Stimulated activated CD8-positive, alpha-beta memory T cell treated with anti-CD3 and anti-CD28 coated beads, Interleukin-4, amount 100 ng/mL, for 48 hours (primary cell): ENCODE measurements at places on chromosomes 3 and 15.

DNA sequence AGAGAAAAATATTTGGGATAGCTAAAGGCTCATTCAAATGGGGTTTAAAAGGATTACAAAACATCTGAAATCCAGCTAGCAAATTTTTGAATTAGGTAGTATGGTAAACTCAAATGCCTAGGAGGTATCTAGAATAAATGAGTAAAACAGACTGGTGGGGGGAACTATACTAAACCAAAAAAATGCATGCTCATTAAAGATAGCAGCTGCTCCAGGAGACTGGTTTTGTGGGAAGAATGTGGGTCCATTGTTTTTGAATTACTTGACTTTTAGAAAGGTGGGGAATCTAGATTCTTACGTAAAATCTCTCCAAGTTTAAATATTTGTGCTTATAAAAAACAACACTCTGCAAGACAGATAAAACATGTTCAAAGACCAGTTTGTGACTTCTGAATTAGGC is 73.8 kb downstream of the LEKR1 start:
- DNase-seq = no peak

DNA sequence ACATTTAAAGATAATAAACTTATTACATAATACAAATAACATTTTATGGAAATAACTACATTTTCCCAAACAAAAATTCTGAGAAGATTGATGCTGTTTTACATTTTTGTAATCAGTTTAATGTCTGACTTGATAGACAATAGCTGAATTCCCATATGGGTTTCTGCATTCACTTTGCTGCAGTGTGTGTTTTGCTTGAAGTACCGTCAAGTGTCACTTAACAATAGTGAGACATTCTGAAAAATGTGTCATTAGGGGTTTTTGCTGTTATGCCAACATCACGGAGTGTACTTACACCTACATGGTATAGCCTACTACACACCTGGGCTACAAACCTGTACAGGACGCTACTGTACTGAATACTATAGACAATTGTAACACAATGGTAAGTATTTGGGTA is 57.5 kb downstream of the USF3 start:
- no peak for DNase-seq

- no peak for DNase-seq
Observed at GRCh38 chr3:154334973-154335420, 10.7 kb upstream of the DHX36 start.

DNA sequence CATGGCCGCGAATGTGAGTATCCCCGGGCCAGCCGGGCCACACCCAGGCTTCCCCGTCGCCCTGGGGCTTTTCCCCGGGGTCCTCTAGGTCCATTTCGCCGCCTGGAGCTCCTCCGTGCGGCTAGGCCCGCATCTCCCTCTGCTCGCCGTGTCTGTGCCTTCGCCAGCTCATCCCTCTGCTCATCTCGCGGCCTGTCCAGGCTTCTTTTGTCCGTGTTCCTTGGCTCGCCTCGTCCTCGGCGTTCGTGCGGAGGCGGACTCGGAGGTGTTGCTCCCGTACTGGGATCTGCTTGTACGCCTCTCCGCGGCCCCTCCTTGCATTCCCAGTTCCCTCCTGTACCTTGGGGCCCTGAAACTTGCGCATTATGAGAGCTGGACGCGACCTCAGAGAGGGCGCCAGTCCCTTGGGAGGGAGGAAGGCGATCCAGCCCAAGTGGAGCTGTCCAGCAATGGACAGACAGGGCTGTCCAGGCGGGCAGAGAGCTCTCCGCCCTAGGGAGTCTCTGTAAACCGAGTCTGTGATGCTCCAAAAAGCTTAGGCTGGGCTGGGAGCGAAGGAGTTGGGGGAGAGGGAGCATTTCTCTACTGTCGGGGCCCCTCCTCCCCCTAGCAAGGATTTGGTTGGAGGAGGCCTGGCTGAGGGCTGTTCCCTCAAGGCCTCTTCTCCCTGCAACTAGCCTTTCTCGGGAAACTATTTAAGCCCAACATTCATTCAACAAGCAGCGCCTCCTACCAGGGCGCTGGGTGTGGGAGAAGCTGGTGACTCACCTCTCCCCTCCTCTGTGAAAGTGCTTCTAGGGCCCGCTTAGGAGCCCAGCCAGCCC is 553 bp downstream of the TMEM43 start:
- peak; percentile 74 for DNase-seq

DNA sequence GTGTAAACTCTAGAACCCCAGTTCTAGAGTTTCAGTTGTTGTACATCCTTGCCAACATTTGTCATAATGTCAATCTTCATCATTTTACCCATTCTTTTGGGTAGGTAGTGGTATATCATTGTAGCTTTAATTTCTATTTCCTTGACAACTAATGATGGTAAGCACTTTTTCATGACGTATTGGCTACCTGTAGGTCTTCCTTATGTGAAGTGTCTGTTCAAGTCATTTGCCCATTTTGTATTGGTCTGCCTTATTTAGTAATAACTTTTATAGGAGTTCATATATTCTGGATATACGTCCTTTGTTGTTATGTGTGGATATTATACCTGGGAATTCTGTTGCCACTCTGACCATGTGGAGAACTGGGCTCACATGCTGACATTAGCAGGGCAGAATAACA is 73.8 kb upstream of the ACTC1 start:
- DNase-seq = no peak

DNA sequence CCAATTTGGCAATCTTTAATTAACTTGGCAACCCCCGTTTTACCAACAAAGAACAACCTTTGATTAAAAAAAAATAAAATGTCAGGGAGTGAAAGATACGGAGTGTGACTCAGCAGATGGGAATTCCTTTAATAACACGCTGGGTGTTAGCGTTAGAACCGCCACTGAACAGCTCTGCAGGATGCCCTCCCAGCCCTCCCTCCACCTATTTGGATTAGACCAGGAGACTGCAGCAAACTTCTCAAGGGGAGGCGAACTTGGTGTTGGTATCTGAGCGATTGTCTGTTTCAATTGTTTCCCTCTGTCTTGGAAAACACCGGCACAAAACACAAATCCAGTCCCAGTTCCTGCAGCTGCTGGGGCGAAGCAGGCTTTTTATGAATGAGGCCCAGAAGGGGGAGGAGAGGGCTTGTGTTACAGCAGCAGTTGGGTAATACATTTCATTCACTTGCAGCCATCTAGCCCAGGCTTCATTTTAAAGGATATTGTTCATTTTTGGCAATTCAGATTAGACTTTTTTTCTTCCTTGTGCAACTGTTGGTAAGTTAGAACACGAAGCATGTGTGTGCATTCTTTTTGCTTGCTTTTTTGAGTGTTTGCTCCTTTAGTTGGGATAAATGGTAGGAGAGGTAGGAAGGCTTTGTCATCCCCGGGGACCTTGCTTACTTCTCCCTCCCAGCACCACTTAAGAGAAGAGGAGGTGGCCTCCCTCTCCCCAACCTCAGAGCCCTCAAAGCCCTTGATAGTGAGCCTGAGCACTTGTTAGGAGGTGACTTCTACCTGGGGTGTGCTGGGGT is 152.3 kb downstream of the IGF1R start:
- DNase-seq = no peak

DNA sequence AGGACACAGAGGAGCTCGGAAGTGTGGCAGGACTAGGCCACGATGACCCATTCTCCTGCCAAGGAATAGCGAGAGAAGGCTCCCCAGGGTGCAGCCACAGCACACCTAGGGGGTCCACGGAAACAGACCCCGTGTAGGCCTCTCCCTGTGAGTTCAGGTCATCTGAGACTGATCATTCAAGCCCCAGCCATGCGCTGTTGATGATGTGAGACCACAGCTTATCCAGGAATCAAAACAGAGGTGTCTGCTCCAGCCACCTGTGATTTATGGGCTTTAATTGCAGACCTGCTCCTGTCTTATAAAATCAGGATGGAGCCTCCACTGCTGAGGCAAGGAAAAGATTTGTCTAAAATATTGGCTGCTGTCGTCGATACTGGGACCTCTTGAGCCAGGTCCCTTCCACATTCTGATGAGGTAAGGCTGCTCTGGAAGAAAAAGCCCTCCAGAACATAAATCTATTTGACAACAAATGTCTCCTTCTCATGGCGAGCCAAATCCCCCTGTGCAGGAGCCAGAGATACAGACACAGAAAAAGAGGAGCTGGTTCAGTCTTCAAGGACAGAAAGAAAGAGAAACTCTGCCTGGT is 186.7 kb downstream of the TJP1 start:
- DNase-seq = no peak

- no peak for DNase-seq
Observed at GRCh38 chr15:92112180-92112579, 258.7 kb downstream of the SLCO3A1 start.

- DNase-seq = no peak
Observed at GRCh38 chr3:66344848-66345578, 124.2 kb downstream of the SLC25A26 start.

GRCh38 chr3:141840737-141841544 is 35.5 kb upstream of the ATP1B3 start:
- peak; percentile 32 for DNase-seq

- peak; percentile 28 for DNase-seq
Observed at GRCh38 chr3:140736863-140737460, 59.1 kb downstream of the TRIM42 start.

DNA sequence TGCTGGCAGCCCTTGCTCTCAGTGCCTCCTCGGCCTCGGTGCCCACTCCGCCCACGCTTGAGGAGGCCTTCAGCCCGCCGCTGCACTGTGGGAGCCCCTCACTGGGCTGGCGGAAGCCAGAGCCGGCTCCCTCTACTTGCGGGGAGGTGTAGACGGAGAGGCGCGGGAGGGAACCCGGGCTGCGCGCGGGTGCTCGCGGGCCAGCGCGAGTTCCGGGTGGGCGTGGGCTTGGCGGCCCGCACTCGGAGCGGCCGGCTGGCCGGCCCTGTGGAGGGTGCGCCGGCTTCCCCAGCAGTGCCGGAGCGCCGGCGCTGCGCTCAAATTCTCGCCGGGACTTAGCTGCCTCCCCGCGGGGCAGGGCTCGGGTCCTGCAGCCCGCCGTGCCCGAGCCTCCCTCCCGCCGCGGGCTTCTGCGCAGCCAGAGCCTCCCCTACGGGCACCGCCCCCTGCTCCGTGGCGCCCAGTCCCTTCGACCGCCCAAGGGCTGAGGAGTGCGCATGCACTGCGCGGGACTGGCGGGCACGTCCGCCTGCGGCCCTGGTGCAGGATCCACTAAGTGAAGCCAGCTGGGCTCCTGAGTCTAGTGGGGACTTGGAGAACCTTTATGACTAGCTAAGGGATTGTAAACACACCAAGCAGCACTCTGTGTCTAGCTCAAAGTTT is 231.5 kb downstream of the EFHB start:
- DNase-seq = no peak

GRCh38 chr3:134374791-134375581 is 739 bp upstream of the AMOTL2 start:
- DNase-seq = no peak

GRCh38 chr3:150090877-150091276 is 120.2 kb upstream of the PFN2 start:
- no peak for DNase-seq

DNA sequence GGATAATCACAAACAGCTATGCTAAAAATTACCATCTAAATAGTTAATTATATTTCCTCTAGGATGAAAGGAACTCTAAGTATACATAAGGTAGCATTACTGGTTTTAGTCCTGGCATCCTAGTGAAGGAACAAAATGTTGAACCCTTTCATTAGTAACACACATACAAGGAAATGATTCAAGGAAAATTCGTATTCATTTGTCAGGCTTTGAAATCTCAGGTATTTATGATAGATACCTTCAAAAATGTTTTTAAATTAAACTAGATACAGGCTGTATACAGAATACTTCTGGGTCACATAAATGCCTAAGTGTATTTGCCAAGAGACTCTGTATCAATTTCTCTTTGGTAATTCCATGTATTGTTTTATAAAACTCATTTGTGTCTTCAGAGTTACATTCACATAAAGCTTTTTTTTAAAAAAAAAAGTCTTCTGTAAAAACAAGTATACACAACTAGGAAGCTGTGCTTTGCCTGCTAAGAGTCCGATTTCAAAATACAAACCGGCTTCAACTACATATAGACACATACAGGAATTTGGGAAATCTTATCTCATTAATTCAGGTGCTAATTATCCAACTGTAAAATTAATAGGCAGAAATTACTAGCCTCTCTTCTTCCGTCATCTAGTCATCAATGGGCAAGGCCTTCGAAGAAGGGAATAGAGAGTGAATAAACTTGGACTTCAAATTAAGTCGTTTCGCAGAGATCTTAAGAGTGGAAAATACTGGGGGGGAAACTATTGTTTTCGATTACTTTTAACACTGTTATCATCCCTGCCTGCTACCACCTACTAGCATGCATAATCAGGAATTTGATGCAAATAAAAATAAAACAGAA is 1.3 kb downstream of the SECISBP2L start:
- DNase-seq = no peak

DNA sequence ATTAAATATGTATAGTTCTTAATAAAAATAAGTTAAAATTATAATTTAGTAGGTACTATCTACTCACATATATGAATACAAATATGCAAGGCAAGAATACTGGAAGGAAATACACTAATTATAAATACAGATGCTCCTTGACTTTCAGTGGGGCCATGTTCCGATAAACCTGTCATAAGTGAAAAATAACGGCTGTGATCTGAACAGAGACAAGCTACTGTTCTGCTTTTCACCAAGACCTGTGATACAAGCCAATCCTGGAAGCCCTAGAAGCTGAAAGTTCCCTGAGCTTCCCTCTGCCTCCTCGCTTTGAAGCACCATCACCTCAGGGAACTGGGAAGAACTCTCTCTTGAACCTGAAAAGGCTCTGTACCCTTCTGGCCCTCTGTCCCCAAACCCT is 55.4 kb downstream of the SLC12A8 start:
- no peak for DNase-seq

DNA sequence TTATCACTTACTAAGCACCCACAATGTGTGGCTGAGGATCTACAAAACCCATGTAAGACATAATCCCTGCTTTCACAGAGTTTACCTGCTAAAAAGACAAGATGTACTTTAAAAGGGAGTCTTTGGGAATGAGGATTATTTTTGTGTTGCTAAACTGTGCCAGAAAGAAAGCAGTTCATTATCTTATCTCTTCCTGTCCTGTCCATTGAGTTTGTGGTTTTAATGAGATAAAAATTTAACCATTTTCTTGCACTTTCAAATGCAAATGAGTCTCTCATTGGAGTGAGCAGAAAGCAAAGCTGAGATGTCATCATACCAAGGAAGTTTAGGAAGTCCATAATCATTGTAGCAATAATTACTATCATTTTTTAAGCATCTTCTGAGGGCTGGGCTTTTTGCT is 231.2 kb upstream of the ADAMTS9 start:
- DNase-seq = no peak

GRCh38 chr15:68986322-68986721 is 28.2 kb upstream of the NOX5 start:
- DNase-seq = no peak

DNA sequence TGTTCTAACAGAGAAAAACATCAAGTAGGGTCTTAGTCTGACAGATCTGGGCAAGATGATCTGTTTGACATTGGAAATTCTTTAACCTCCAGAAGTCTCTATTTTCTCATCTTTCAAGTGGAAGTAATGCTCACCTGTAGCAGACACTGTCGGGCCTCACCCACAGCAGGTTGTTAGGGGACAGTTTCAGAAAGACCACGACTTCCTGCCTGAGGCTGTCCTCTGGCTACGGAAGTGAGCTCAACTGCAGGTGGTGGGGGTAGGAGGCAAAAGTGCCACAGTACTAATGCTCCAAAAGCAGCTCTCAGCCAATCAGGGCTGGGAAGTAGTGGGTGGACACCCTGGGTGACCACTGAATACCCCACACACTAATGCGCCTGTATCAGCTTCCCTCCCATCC is 111.4 kb upstream of the TOPAZ1 start:
- no peak for DNase-seq

- DNase-seq = no peak
Observed at GRCh38 chr3:21860082-21860475, 109.1 kb upstream of the ZNF385D start.

GRCh38 chr3:98612587-98612986 is 19.2 kb upstream of the CPOX start:
- DNase-seq = no peak
